ENCODE measurements at places on chromosomes 11 and 22.

DNA sequence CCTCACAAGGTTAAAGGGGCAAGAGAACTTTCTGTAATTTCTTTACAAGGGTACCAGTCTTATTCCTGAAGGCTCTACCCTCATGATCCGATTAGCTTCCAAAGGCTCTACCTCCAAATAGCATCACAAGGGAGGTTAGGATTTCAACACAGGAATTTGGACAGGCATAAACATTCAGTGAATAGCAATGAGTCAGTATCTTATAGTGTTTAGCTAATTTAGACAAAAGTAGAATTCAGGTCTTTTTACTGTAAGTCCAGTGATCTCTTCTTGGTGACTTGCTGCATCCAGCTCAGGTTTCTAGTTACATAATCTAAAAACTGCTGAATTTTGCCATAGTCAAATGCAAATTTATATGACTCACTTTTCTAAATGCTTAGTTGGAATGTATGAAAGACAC is 1995.6 kb upstream of the RAG2 start:
- DNase-seq: no peak

DNA sequence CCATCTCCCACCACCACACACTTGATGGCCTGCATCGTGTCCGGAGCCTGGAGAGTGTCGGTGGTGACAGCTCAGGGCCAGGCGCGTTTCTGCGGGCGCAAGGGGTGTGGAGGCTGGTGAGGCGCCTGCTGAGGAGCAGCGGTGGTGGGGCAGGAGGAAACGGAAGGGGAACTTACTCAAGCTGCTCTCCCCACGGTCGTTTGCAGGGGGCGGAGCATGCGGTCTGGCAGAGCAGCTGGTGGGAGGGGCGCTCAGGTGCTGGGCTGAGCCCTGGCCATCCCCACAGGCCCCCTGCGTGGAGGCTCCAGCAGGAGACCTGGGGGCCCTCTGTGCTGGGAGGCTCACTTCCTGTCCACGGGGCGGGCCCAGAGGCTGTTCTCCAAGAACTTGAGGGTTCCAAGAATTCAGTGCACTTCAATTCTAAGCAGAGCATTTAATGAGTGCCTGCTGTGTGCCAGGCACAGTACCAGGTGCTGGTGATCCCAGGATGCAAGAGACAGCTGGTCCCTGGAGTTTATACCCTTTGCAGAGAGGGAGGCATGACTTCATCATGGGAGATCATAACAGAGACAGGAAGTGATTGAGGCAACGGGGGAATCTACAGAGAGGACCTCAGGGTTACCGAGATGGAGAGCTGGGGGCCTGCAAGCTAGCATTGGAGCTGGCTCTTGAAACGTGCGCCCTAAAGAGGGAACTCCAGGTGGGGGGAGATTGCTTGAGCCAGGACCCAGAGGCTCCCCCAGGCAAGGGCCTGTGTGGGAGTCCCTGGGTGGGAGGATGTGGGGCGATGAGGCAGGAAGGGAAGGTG is at the start of gene RAC2:
TSS of gene RAC2 (minus strand) at position 156 of the 808 bp plus-strand sequence. CDS start at position 35, 121 bp downstream.
- DNase-seq: peak; percentile 52

GRCh38 chr22:36067235-36067558 is 38.6 kb upstream of the RBFOX2 start:
- DNase-seq: peak; percentile 15

DNA sequence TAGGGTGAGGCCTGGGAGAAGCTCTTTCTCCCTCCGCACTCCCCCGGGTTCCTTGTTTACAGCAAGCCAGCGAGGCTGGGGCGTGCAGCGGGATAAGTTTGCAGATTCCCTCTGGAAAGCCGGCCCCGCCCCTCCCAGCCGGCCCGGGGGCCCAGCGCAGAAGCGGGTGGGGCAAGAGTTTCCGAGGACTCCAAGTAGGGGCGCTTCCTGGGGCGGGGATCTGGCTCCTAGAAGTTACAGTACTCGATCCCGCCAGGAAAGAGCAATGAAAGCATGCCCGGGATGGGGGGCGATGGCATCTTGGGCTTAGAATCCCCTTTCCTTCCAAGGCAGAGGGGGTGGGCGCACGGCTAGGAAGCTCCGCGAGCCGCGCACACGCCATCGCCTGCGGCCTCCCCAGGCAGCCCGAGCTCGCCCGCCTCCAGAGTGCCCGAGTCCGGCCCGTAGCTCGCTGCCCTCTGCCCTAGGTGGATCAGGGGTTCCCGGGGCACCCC is 385 bp downstream of the TST start:
- DNase-seq: peak; percentile 74

DNA sequence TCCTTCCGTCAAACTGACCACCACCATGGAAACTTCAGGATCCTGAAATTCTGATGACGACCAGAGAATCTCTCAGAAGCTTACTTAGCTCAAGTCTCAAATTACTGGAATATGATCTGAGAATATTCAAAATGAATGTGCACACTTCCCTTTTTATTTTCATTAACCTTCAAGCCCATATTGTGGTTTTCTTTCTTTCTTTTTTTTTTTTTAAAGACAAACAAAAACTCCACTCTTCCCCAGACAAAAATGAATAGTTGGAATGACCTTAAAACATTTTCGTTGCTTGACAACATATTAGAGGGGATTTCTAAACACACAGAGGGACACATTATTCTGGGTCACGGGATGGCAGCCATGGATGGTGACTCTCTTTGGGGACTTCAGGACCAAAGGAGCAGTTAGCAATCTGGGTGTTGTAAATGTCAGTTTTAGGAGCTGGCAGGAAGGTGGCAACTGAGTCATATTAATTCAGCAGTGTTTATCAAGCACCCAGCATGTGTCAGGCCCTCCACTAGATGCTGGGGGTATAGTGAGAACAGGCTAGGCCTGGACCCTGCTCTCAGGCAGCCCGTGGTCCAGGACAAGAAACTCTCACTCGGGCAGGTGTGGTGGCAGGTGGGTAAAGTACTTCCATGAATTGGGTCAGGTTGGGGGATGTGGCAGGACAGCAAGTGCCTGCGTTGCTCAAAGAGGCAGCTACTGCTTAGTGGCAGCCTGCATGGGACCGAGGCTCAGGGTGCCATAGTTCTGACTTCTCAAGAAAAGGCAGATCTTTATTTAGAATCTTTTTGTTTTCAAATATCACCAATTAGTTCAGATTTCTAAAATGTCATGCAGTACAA is 126.1 kb downstream of the HIPK3 start:
- no peak for DNase-seq

DNA sequence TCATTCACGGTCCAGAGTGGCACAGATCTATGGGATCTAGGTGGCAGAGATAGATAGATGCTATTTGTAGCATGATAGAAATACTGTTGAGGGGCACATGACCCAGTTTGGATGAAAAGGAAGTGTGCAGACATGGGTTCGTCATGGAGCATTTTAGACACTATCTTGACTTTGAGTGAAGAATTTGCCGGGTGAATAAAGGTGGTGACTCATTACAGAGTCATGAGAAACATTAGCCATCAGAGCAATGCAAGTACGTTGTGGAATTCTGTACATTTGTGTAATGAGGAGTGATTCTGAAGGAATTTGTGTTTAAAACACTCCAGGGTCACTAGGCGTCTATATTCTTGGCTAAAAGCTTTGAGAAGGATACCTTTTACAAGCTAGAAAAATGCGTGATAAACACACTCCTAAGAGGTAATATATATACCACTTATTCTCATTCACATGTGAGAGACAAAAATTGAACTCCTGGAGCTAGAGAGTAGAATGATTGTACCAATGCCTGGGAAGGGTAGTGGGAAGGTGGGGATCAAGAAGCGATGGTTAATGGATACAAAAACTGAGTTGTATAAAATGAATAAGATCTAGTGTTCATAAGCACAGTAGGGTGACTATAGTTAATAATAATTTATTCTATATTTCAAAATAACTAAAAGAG is 593.7 kb upstream of the LUZP2 start:
- no peak for DNase-seq

DNA sequence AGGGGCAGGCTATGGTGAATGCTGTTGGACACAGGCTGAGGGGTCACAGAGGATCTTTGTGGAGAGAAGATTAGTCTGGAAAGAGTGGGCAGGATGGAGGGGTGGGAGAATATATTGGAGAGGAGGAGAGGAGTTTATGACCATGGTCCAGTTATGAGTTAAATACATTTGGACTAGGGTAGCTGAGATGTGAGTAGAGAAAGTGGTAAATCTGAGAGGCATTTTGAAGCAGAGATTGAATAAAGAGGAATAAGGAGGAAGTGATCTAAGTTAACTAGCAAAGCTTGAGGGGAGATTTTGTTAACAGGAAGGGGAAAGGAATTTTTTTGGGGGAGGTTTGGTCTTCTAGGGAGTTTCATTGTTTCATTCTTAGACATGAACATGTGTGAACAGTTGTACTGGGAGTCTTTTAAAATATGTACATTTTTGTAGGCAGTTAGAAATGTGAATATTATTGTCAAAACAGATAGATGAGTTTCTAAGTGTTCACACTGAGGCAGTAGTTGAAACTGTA is 43.1 kb upstream of the EED start:
- no peak for DNase-seq

Measured in WERI-Rb-1 (cell line).